Epithelial cell of umbilical artery (primary cell): ENCODE measurements at places on chromosomes 12 and 14. TPM values are rescaled to one million over a fixed set of nuclear protein-coding genes. Genes with fewer than 3 reads are reported as not detected.

The DNAJC22 gene
- total RNA-seq = 0.61 and 1.3 TPM in 2 replicates

The BDKRB2 gene
- 0.76 and 0.97 TPM in 2 replicates for total RNA-seq

The TAS2R50 gene
- 1.9 and 2.1 TPM in 2 replicates for total RNA-seq

The NEDD8 gene
- 201 and 492 TPM in 2 replicates for total RNA-seq

The OASL gene
- total RNA-seq = 1.9 and 27.4 TPM in 2 replicates

The KRT71 gene
- not detected in 2 replicates for total RNA-seq

The EML5 gene
- total RNA-seq = under 0.01 and 0.15 TPM in 2 replicates

The NEUROD4 gene
- not detected in 2 replicates for total RNA-seq

The PRKD1 gene
- total RNA-seq = 5.8 and 7.4 TPM in 2 replicates

The CCDC197 gene
- total RNA-seq = not detected in 2 replicates

The ANO4 gene
- total RNA-seq = not detected in 2 replicates

The TMPRSS12 gene
- not detected in 2 replicates for total RNA-seq

The PARPBP gene
- 14.9 and 23.4 TPM in 2 replicates for total RNA-seq

The SERPINA9 gene
- not detected in 2 replicates for total RNA-seq

The SLC25A47 gene
- not detected in 2 replicates for total RNA-seq

The ATL1 gene
- total RNA-seq = 0.65 and 1.4 TPM in 2 replicates

The TMTC3 gene
- total RNA-seq = 35.1 and 62.9 TPM in 2 replicates

The KRT74 gene
- not detected in 2 replicates for total RNA-seq

The CCDC60 gene
- total RNA-seq = not detected in 2 replicates

The FGD4 gene
- 13.0 and 27.4 TPM in 2 replicates for total RNA-seq

The KRT82 gene
- total RNA-seq = not detected in 2 replicates

The ALG10 gene
- total RNA-seq = 12.3 and 13.5 TPM in 2 replicates

The CCDC184 gene
- total RNA-seq = under 0.01 and 0.76 TPM in 2 replicates

The ACSM4 gene
- total RNA-seq = not detected in 2 replicates

The P2RX2 gene
- not detected in 2 replicates for total RNA-seq

The DEGS2 gene
- total RNA-seq = under 0.01 and 0.15 TPM in 2 replicates

The RARG gene
- total RNA-seq = 2.9 and 4.3 TPM in 2 replicates

The GPR65 gene
- total RNA-seq = 0.32 TPM in 1 of 2 replicates, not detected in the other

The LTBP2 gene
- total RNA-seq = 80.1 and 141 TPM in 2 replicates

The PPM1A gene
- total RNA-seq = 13.3 and 16.3 TPM in 2 replicates
